T-helper 17 cell (primary cell): ENCODE measurements at places on chromosomes 6 and 20.

GRCh38 chr6:64103480-64103879 lies 467.9 kb downstream of the PHF3 start:
- DNase-seq = no peak

GRCh38 chr20:62949153-62949821 lies 3.2 kb upstream of the SLC17A9 start:
- DNase-seq = no peak

DNA sequence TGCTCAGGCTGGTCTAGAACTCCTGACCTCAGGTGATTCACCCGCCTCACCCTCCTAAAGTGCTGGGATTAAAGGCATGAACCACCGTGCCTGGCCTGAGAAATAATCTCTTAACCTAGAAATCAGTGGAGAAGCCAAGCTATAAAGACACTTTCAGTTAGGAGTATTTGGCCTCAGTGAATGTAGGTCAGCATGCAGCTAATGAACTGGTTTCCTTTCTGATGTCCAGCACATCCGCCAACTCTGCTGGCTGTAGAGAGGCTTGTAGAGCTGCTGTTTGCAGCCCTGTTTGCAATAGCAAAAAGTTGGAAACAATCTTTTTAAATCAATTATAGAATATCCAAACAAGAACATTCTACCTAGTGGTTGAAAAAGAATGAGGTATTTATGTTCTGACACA lies 42.4 kb upstream of the ELOVL5 start:
- DNase-seq = no peak

GRCh38 chr6:26595669-26596269 lies 984 bp upstream of the ABT1 start:
- DNase-seq = peak; percentile 82

DNA sequence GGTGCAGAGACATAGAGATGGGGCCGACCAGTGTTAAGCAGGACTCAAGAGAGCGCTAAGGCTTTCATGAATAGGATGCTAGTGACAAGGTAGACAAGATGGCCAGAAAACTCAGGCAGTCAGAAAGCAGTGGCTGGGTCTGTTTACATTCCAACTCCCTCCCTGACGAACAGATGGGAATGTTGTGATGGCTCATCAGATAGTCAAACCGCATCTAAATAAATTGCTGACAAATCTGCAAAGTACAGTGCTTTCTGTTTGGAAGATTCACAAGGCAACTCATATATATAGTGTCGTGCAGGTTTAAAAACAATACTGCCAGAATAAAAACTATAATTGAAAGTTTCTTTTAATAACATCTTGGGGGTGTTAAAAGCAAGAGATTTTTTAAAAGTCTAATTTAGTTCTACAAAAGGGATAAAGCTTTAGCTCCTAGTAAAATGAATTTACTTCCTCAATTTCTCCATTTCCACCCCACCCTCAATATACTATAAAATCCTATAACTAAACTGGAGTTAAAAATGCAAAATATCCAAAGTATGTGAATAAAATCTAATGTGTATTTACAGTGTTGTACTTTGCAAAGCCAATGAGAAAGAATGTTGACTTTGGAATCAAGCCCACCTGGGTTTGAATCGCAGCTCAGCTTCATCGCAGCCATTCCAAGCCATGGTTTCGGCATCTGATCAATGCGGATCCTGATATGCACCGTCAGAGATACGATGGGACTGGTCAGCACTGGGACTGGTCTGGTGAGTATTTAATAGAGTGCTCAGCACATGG lies 247.3 kb upstream of the PDE10A start:
- DNase-seq = no peak

DNA sequence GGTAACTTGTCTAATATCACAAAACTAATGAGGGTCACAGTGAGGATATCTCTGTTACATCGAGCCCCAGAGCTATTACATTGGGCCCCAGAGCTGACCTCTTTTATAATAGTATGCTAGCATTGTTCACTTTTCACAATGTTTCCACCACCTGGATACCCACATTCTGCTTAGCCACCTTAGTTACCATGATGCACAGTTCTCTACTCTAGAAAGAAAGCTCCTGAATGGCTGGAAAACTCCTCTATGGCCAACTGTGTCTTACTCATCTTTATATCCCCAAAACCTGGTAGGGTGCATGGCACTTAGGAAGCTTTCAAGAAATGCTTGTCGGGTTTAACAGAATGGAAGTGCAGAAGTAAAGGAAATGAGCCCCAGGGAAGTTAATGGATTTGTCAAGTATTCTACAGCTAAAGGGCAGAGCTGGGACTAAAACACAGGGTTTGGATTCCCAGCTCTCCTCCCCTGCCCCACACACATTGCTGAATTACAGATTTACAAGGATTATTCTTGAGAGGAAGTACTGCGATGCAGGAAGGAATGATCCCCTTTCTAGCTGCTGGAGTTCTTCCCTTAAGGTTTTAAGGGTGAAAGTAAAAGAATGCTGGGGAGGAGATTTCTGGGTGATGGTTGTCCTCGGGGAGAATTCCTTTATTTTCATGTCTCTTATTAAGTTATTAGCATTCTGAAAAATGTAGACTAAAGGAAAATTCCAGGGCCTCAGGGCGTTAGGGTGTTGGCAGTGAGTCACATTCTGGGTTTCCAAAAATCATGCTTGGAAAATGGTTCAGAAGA lies 16.1 kb upstream of the HINT3 start:
- DNase-seq = no peak

- DNase-seq = no peak
Observed at GRCh38 chr20:47610945-47611250, 109.2 kb downstream of the NCOA3 start.

DNA sequence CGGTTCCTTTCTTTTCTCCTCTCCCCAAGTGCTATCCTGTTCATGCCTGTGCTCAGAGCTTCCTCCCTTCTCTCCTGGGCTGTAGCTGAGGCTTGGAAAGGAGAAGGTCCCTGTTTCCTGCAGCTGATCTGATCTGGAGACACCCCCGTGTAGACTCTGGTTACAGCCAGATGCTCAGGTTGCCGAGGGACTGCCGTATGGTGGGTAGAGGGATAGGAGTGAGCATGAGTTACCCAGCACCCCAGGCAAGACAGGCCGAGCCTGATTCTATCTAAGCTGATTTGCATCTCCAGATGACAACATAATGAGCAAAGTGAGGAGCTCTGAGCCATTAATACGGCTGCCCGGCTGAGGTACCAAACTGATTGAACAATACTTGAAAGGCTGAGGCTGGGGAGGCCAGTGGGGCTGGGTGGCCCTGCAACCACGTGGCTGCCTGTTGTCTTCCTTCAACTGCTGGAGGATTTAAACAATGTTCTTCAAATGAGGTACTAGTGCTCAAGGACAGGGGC lies 91.8 kb downstream of the ASXL1 start:
- DNase-seq = no peak

GRCh38 chr6:39294133-39294532 lies 20.1 kb downstream of the KCNK17 start:
- no peak for DNase-seq

- DNase-seq = no peak
Observed at GRCh38 chr6:53399027-53399344, 50.2 kb upstream of the ELOVL5 start.

DNA sequence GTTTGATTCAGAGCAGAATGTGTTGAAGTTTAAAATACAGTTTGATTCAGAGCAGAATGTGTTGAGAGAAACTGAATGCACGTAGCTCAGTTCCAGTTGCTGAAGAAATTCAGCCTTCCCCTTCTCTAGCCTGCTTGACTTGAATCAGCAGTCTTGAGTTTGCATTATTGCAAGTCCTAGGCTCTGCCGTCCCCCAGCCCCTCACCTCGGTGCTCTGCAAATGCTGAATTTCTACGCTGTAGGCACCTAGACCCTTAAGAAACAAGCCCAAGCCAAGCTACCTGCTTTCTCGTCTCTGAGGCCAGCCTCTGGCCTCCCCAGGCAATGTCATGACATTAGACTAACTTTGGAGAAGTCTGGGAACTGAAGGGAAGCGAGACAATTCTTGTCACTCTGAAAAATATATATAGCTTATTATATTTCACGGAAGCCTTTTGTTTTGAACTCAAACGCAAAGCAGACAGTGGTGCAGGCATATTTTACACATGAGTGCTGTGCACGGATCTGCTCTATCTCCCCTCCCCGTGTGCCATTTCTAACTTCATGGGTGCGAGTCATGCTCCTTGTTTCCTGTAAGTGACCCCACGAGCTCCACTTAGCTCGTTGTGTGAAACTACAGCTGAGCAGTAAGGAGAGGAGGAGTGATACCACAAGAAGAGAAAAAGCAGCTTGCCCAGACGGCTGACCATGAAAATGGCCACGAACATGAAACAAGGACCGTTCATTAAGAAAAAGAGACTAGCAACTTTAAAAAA lies 71.4 kb upstream of the DUSP22 start:
- DNase-seq = no peak

- DNase-seq = no peak
Observed at GRCh38 chr20:23298926-23299672, 51.5 kb upstream of the NXT1 start.

DNA sequence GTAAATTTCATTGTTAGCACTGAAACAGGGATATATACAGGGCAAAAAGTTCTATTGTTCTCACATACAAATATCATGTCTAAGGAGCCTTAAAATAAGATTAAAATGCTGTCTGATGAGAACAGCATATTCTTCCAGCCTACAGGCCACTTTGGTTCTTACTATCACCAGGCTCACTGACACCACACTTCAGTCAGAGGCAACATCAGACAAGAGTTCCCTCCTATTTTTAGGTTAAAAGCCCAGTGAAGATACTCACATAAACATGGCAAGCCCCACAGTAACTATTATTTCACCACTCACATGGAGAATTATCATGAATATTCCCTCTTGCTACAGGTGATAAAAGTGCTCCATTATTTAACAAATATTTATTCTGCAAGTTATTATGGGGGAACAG lies 175.8 kb downstream of the ISM1 start:
- DNase-seq = no peak

- no peak for DNase-seq
Observed at GRCh38 chr6:23465912-23466311, 660.1 kb upstream of the NRSN1 start.

DNA sequence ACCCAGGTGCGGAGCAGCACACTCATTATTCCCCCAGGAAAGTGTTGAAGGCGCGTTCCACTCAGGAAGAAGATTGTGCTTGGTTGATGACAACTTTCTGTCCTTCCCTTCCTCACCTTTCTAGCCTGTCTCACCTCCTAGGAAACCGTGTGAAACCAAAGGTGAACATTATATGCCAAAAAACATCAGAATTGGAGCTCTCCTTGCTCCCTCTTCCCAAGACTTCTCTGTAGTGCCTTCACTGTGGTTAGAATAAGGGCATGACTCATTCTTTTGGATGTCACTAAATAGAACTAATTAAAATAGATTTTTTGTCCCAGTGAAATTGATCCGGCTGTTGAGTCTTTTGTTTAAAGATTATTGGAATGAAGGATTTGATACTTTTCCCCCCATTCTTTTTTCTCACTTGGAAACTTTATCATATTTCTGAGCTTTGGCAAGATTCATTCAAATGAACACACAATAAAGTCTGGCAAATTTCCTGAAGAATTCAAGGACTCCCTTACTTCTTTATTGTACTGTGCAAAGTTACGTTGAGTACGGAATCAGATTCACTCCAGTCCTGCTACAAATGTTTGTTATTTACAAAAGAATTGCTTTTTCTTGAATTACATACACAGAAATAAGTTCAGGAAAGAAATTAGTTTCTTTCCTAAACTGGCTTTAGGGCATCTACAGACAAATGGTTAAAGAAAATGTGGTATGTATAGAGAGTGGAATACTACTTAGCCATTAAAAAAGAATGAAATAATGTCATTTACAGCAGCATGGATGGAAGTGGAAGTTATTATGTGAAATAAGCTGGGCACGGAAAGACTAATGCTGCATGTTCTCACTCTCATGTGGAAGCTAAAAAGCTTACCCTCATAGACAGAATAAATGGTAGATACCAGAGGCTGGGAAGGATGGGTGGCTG lies 142.8 kb upstream of the AKAP12 start:
- no peak for DNase-seq

GRCh38 chr20:42432496-42433334 lies 757.0 kb downstream of the PTPRT start:
- DNase-seq = no peak

- DNase-seq = no peak
Observed at GRCh38 chr6:108606250-108606690, 45.6 kb downstream of the FOXO3 start.

GRCh38 chr20:3843490-3843889 lies 3.1 kb upstream of the MAVS start:
- DNase-seq = no peak

DNA sequence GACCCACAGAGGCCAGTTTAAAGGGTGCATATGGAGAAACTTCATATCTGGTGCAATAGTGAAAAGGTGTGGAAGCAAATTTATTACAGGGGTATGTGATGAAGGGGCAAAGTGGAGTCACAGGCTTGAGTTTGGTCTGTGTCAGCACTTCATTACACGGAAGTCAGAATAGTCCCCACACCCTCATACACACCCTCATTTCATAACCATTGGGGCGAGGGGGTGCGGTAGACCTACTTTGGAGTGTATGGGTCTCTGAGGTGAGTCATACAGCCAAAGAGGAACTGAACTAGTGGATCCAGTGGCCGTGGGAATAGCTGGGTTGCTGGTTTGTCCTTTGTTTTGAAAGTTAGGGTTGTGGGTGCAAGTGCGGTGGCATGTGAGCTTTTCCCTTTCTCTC lies 3.3 kb downstream of the TM9SF4 start:
- no peak for DNase-seq

DNA sequence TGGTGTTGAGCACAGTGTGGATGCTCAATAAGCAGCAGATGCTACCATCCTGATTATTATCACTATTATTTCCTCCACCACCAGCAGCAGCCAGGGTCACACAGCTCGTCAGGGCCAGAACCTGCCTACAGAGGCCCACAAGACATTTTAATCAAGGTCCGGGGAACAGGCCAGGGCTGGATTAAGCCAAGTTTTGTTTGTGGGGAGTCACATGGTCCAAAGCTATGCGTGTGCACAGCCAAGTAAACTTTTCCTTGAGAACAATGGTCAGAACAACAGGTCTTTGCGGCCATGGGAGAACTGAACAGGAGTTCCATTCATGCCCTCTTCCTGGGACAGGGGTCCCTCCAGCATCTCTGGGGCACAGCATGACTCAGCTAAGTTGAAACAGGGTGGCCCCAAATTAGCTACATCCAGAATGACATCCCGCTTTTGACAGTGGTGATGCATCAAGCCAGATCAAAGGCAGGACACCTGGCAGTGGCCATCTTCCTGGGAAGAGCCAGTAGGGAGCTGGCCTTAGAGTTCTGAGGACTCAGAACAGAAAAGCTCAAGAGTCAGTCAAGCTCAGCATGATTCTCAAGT lies 11.7 kb downstream of the SNTA1 start:
- no peak for DNase-seq

GRCh38 chr6:36020154-36020553 lies 4.3 kb downstream of the SLC26A8 start:
- no peak for DNase-seq

- no peak for DNase-seq
Observed at GRCh38 chr6:20778912-20779311, 244.7 kb downstream of the CDKAL1 start.

- DNase-seq = no peak
Observed at GRCh38 chr6:155497273-155497672, 41.6 kb upstream of the NOX3 start.
